Endothelial cell of umbilical vein (primary cell): ENCODE measurements at places on chromosomes 13 and 19. TPM values are rescaled to one million over a fixed set of nuclear protein-coding genes. Genes with fewer than 3 reads are reported as not detected.

Gene CEACAM8
- total RNA-seq: not detected in 2 replicates

Gene SCN1B
- 14.2 and 15.8 TPM in 2 replicates for total RNA-seq

Gene ERFL
- not detected in 2 replicates for total RNA-seq

Gene CNN1
- total RNA-seq: not detected in 2 replicates

Gene ATP8A2
- 0.35 and 0.49 TPM in 2 replicates for total RNA-seq

Gene FREM2
- total RNA-seq: not detected in 2 replicates

Gene RAB4B
- total RNA-seq: 31.4 and 33.6 TPM in 2 replicates

Gene TMEM255B
- 85.0 and 105 TPM in 2 replicates for total RNA-seq

Gene VN1R2
- total RNA-seq: not detected in 2 replicates

Gene LAIR1
- total RNA-seq: not detected in 2 replicates

Gene GRK1
- total RNA-seq: not detected in 2 replicates

Gene IL17D
- total RNA-seq: 4.9 and 6.1 TPM in 2 replicates

Gene CRLF1
- total RNA-seq: not detected in 2 replicates
